ENCODE measurements at places on chromosomes 7 and 10.

- DNase-seq, result no peak
Observed at GRCh38 chr7:114444196-114444595, 29.6 kb downstream of the FOXP2 start.

DNA sequence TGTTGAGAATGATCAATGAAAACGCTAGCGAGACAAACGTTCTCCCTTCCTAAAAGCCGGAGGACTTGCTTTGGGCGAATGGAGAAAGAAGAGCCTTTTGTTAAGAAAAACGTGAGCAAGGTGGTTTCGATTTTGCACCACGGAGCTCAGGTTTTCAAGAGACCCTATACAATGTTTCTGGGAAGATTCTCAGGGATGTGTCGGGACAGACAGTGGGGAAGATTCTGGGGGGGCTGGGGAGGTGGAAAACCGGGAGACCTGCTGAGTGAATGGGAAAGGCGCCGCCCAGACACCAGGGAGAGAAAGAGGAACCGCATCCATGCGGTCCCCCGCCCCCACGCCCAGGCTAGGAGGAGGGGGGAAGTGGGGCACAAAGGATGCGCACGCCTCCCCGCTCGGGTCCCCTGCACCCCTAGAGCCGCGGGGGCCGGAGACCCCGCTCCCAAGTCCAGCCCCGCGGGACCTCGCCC is 745 bp downstream of the YWHAG start:
- DNase-seq, result peak; percentile 76

GRCh38 chr7:18262058-18262457 is 233.5 kb upstream of the HDAC9 start:
- no peak for DNase-seq

GRCh38 chr10:98299341-98299740 is 31.3 kb upstream of the LOXL4 start:
- no peak for DNase-seq

DNA sequence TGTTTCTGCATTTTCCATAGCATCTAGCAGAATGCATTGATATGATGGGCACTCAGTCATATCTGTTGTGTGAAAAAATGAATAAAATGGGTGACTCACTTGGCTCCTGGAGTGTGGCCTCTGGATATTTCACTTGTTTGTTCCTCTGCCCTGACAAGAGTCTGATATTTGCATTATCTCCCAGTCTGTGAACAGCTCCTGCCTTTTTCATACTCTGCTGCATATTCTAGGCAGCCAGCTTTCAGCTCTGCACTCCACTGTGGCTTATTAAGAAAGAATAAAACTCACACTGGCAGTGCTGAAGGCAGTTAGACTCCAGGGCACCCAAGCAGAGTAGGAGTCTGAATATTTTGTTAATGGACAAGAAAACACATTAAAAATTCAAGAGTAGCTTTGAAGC is 623.9 kb downstream of the SORCS1 start:
- no peak for DNase-seq

DNA sequence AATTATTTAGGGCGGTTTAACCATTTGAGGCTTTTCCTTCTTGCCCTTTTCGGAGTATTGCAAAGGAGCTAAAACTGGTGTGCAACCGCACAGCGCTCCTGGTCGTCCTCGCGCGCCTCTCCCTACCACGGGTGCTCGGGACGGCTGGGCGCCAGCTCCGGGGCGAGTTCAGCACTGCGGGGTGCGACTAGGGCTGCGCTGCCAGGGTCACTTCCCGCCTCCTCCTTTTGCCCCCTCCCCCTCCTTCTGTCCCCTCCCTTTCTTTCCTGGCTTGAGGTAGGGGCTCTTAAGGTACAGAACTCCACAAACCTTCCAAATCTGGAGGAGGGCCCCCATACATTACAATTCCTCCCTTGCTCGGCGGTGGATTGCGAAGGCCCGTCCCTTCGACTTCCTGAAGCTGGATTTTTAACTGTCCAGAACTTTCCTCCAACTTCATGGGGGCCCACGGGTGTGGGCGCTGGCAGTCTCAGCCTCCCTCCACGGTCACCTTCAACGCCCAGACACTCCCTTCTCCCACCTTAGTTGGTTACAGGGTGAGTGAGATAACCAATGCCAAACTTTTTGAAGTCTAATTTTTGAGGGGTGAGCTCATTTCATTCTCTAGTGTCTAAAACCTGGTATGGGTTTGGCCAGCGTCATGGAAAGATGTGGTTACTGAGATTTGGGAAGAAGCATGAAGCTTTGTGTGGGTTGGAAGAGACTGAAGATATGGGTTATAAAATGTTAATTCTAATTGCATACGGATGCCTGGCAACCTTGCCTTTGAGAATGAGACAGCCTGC is 3.1 kb downstream of the FZD1 start:
- DNase-seq, result peak; percentile 63

Measured in left hindlimb (tissue), 1 donor.